Stimulated activated CD8-positive, alpha-beta memory T cell treated with anti-CD3 and anti-CD28 coated beads, Interleukin-4, amount 100 ng/mL, for 4 hours (primary cell): ENCODE measurements at places on chromosomes 2 and 18.

- DNase-seq: no peak
Measured at GRCh38 chr2:120410487-120410886, 64.6 kb downstream of the INHBB start.

DNA sequence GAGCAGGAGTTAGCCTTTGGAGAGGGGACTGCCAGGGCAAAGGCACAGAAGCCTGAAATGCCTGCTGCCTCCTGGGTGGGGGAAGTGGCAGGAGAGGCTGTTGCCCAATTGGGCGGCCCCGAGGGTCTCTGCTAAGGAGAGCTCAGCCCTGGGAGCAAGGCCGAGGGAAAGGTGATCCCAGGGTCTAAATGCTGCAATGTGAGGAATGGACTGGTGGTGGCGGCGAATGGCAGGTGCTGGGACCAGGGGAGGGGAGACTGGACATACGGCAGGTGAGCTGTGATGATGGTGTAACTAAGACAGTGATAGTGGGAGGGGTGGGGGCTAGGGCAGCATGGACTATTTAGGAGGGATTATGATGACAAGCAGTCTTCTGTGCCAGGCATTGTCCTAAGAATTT is 104.0 kb downstream of the DYSF start:
- no peak for DNase-seq

DNA sequence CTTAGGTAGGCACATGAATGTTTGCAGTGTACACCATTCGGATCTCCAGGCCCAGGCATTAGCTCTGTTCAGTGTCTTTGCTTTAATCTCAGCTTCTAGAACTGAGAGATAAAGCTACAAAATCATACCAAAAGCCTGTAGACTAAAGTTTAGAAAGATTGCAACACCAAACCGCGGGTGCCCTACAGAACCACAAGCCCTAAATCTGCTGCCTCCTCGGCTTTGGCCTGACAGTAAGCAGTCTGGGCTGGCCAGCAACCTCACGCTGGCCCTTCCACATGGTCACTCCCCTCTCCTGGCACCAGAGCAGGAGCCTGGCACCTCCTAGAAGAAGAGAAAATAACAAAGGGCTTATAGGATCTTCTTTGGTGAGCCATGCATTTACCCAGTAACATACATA is 8.9 kb upstream of the OSR1 start:
- no peak for DNase-seq

- DNase-seq: no peak
Measured at GRCh38 chr18:68779169-68779568, 18.7 kb upstream of the CCDC102B start.

- DNase-seq: no peak
Measured at GRCh38 chr2:88658881-88659537, 31.7 kb upstream of the EIF2AK3 start.

GRCh38 chr18:2529154-2529553 is 42.2 kb downstream of the METTL4 start:
- DNase-seq: no peak

DNA sequence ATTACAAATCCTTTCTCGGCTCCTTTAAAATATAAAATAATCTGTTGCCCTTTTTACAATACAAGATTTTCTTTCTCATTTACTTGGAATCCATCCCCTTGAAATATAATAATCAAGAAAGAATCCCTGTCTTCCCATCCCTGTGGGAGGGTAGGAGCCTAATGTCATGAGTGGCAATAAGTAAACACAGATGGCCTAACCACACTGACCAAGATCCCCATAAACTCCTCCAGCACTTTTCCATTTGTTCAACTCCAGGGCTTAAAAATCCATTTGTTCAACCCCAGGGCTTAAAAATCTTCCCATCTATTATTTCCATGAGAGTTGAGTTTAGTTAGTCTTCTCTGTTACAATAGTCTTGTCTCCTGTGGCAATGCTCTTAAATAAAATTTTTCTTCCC is 297.6 kb downstream of the CDH7 start:
- no peak for DNase-seq

- DNase-seq: no peak
Measured at GRCh38 chr18:404061-404636, 96.4 kb downstream of the COLEC12 start.

GRCh38 chr2:10345126-10345525 is 42.4 kb downstream of the HPCAL1 start:
- DNase-seq: no peak

- DNase-seq: no peak
Measured at GRCh38 chr2:47002480-47003381, 87.1 kb upstream of the MCFD2 start.

GRCh38 chr2:47950340-47951301 is 44.3 kb upstream of the FBXO11 start:
- no peak for DNase-seq

DNA sequence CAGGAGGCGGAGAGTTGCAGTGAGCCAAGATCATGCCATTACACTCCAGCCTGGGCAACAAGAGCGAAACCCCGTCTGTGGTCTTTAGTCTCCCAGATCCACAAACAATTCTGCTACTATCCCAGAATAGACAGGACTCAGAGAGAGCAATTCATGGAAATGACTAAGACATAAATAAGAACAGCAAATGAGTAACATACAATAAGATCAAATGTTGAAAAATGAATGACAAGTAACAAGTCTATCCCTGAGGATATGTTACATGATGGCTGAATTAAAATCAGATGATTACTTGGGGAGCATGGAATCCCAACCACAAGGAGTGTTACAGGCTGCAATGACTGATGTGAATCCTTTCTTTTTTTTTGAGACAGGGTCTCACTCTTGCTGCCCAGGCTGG is 10.3 kb downstream of the ARL5A start:
- no peak for DNase-seq

DNA sequence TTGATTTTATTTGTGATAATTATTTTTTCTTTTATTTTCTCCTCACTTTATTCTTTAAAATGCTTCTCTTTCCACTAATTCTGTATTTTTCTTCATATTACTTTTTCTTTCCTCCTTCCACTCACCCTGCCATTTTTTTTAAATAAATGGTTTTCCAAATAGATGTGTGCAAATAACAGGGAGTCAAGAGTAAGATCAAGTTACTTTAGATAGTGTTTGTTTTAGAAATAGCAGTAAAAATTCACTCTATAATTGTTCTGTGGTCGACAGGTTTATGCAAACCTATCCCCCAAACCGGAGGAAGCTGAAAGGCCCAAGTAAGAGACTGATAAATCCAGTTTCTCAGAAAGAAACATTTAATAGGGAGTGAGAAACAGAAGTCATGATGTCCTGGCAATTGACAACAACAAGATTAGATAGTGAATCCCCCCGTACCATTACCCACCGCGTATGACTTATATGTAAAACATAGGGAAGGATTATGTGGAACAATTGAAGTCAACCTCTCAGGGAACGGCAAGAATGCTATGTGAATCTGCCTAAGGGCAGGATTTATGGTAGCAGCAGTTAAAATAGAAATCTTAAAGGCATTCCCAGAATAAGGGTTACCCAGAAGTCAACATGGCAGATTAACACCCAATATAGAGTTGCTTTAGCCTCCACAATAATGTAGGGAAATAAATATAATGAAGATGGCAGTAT is 75.5 kb downstream of the KYNU start:
- no peak for DNase-seq

DNA sequence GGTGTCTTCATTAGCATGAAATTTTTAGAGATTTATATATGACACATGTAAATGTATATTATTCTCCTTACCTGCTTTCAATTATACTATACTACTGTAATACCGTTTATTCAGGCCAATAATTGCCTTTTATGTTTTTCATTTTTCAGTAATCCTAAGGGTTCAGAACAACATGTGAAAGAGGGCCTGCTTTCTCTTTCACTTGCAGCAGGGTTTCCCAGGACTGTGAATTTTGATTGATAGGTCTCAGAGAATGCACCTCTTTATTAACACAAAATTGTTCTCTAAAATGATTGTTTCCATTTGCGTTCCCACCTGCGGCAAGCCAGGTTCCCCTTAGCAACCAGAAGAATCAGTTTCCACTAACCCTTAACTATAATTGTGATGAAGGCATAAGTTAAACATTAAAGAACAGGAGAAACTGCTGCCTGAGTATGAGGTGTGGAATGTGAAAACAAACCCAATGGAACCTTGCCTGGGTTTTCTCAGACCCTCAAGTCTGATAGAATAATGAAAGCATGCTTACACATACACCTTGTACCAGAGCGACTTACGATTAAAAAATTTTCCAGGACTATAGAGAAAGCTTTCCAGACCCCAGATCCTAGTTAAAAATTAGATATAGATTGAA is 1591.2 kb upstream of the LRRTM1 start:
- DNase-seq: no peak

DNA sequence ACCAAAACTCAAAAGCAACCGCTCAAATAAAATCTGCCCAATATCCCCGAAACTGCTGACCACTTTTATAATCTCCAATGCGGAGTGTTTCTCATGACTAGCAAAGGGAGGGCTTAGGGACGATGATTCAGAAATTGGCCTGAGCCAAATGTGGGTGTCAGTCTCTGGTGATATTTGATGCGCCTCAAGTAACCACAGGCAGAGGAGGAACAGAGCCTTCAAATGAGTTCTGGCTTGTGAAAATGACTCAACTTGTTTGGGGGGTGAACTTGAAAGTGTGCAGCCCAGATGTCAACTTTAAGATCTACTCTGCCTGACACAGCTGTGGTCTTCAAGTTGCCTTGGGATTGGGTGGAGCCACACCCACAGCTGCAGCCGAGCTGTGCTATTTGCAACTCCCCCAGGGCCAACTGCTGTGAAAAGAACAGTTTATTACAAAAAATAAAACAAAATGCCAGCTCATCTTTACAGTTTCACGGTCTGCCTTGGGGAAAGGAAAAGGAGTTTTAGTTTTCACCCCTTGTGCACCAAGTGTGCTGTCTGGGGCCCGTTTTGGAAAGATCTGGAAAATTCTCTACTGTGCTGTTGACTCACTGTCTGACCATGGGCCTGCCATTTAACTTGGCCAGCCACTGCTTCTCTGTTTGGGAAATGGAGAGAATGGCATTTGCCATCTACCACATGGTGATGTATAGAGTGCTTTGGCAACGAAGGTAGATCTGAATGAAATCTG is 222.1 kb downstream of the MTX2 start:
- DNase-seq: no peak

DNA sequence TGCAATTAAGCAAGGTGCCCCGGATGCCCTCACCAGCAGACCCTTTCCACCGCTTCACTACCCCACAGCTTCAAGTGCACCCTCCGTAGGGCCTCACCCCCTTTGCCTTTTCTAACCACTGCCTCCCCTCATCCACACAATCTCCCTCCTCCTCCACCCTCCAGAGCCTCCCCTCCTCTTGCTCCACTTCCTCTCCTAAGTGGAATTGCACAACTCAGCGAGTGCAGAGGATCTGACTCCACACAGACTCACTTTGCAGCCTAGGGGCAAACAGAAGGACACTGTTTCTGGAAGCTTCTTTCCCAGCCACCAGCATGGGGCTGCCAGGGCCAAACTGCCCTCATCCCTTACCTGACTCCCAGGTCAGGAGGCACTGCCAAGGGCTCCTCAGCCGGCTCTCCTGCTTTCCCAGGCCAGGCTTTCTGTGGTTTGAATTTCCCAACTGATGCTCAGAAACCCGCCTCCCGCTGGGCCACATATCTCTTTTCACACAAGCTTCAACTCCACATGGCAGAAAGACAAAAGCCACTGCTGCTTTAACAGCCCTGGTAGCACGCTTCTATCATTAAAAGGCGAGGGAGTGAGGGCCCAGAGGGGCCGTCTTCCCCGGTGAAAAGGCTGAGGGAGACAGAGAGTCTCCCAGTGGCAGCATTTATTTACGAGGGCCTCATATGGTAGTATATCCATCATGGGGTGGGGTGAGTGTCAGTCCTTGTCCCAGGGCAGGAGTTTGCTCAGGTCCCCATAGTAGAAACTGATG is 74.7 kb upstream of the MGAT4A start:
- DNase-seq: no peak

GRCh38 chr18:13390711-13391110 is 172.2 kb downstream of the LDLRAD4 start:
- no peak for DNase-seq

DNA sequence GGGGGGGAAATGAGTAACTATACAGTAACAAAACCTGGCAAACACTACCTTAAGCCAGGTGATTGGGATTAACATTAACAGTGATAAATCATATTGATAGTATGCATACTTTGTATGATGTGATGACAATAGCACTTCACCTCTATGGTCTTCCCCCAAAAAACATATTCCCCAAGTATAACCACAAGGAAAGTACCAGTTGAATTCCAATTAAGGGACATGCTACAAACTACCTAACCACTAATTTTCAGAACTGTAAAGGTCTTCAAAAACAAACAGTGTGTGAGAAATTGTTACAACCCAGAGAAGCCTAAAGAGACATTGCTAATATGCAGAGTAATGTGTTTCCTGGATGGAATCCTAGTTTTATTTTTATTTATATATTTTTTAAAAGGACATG is 152.4 kb downstream of the ZRANB3 start:
- no peak for DNase-seq

DNA sequence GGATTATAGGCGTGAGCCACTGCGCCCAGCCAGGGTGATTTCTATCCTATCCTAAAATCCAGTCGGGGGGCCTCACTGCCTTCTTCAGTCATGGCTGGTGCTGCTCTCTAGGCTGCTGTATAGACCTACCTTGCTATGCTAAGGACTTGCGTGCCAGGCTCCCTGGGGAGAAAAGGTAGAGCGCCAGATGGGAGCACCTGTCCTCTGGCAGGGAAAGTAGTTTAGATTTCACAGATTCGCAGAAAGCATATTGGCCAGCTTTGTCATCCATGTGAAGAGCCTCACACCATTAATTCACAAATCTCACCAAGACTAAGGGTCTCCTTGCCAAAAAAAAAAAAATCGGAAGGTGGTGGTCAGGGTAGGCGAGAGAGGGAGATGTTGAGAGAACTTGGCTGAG is 217.6 kb downstream of the ATAD2B start:
- no peak for DNase-seq

DNA sequence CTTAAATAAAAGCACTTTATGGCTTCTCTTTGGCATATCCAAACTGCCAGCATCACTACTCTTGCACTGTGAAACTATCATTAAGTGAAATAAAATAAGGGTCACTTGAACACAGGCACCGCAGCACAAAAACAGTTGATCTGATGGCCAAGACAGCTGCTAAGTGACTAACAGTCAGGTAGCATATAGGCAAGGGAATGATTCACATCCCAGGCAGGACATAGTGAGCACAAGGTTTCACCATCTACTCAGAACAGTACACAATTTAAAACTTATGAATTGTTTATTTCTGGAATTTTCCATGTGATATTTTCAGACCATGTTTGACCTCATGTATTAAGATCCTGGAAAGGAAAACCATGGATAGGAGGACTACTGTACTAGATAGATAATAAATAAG is 214.2 kb downstream of the MREG start:
- no peak for DNase-seq
